Activated naive CD4-positive, alpha-beta T cell treated with Interleukin-2 at 50 U/mL for 16 hours (primary cell): ENCODE measurements at places on chromosomes 1 and 21.
A peak's percentile ranks its signal among the peaks of the same experiment; 100 is the strongest.

DNA sequence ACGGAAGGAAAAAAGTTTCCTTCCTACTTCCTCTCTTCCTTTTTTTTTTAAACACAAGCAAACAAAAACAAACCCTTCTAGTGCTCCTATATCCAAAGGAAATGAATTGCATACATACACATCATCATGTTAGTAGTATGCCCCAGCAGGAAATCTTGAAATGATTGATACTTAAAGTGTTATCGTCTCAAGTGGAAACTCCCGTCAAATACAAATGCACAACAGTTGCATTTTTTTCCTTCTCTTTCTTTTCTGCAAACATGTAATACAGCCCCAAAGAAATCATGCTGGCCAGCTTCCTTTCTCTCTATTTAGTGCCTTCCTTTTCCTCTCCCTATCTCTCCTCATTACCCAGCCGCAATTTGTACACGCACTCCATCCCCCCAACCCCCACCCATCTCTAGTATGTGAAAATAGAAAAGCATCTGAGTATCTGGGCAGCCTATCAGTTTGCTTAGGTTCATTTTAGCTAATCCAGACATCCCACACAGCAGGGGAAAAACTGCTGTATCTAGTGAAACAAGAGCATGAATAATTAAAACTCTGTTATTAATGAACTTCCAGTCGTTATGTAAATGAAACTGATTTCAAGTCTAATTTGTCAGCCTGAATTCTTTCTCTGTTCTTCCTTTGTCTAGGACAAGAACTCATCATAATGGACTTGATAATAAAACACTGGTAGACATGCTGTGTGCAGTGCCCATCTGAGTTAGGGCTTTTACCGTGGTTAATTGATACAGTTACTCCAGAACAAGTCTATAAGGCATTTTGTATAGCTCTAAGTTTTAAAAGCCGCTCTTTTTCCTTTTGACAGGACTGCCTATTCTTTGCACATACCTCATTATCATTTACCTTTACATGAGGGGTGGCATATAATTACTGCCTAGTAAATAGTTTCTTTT, 336.5 kb upstream of the ADGRL2 start:
- no peak for DNase-seq

DNA sequence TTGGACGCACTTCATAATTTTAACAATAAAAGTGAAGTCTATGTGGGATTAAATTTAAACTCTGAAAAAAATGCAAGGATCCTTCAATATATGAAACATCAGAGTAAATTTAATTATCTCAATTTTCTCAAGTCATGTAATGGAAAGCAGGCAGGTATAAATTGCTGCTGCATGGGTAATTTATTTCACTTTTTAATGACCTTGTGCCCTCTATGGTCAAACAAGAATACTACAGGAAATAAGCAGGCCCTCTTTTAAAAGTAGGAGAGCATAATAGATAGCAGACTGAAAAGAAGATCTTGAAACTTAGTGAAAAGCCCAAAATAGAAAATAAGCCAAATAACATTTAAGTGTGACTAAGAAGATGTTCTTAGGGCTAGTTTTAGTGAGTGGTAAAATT, 22.9 kb downstream of the BCAS2 start:
- DNase-seq = no peak

DNA sequence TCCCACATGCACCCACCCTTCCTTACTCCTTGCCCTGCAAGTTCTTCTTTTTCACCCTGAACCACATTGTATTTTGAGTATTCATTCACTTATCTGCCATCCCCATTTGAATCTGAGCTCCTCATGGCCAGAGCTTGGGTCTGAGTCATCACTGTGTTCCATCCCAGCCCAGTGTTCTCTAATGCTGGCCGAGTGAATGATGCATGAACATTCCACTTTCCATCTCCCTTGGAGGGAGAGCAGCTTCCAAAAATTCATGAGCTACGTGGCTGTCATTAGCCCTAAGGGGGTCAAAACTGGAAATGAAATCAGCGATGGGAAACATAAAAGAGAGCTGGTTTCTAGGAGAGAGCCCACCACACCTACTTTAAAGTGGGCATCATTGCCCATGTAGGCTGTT, 187.0 kb upstream of the USP24 start:
- no peak for DNase-seq

GRCh38 chr1:33962061-33962460, 98.2 kb downstream of the HMGB4 start:
- no peak for DNase-seq

DNA sequence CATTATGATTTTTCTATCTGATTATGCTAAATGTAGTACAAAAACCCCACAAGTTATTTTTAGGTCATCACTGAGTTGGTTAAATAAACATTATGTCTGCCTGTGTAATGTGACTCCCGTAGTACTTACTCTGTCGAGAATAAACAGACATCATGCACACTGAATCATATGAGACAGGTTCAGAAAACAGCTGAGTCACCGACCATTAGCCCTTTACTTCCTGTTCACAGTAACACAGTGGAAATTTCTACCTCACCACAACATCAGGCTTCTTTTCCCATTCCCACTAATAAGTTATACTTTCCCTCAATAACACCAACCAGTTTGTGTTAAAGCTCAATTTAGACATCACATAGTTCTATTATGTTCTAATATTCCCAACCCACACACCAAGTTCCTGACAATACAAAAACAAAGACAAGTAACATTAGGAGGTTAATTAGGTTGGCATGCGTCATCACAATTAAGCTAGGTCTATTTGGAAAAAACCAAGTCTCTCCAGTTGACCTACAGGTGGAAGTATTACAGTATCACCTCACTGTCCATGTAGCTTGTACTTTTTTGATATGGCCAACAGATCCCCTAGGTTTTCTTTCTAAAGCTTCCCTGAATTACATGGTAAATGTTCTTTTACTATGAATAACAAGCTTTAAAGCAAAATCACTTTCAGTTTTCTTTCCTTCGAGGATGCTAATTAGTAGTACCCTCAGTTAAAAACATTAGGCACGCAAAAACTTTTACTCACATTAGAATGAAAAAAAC, 154.2 kb downstream of the EIF4G3 start:
- peak; percentile 22 for DNase-seq

DNA sequence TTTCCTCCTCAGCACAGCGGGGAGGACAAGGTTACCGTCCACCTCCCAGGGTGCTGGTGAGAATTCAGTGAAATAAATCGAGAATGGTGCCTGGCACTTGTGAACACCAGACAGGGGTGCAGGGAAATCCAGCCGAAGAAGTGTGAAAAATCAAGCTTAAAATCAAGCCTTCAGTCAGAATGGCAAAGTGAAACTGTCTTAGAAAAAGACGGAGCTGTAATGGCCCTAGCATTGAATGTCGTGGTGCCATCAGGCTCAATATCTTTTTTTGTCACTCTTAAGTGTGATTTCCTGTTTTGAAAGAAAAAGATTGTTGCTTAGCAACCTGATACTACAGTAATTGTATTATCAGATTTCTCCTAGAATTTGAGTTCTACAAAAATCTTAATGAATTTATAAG, 22.1 kb downstream of the EDARADD start:
- DNase-seq = peak; percentile 16
